ENCODE measurements at places on chromosomes 6 and 20.
A peak's percentile ranks its signal among the peaks of the same experiment; 100 is the strongest.

DNA sequence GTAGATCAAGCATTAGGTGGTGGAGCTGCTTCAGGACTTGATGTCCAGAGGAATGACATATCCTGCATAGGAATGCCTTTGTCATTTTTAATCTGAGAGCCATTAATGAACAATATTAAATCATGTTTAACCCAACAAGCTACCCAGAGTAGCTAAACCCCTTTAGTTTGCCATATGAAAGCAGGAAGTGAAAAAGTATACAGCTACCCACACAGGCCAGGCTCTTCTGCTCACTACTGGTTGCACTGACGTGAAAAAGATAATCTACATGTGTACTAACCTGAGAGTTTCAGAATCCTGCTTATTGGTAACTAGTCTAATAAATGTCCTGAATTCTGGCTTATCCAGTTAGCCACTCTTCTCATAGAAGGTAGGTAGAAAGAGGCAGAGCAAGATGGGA lies 19.9 kb downstream of the GLYATL3 start:
- no peaks in the 10 kb centered on the region for H3K4me1 ChIP-seq
- H3K27ac ChIP-seq: no peak overlapping the region
- DNase-seq: no peak
- no peaks in the 10 kb centered on the region for H3K27me3 ChIP-seq
- H3K4me3 ChIP-seq: no peak overlapping the region
- H3K36me3 ChIP-seq: no peaks in the 10 kb centered on the region

DNA sequence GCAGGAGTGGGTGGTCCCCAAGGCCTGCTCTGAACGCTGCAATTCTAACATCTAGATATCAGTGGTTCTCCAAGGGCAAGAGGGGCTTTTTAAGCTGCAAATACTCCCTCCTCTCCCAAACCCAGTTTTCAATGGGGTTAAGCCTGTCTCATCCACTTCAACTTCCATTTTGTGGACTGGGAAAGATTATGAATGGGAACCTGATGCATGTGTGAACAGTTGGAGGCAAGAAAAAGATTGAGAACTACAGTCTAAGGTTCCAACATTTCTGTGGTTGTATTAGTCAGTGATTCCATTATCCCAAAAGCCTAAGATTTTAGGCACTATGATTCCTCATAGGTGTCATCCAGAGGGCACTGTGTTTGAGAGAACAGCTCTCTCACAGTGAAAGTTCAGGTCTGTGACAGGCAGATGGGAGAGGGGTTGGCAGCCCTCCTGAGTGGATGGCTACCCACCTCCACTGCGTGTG lies 53.7 kb downstream of the HNF4A start:
- no peaks in the 10 kb centered on the region for H3K27me3 ChIP-seq
- peak; percentile 95 for DNase-seq
- H3K27ac ChIP-seq: peak overlapping the region; percentile 64
- H3K4me3 ChIP-seq: no peak overlapping the region
- H3K4me1 ChIP-seq: peaks cover 18% of the 10 kb centered on the region

GRCh38 chr6:79385893-79386292 lies 151.3 kb downstream of the LCA5 start:
- no peak overlapping the region for H3K27ac ChIP-seq
- H3K4me3 ChIP-seq: no peak overlapping the region
- no peaks in the 10 kb centered on the region for H3K36me3 ChIP-seq

DNA sequence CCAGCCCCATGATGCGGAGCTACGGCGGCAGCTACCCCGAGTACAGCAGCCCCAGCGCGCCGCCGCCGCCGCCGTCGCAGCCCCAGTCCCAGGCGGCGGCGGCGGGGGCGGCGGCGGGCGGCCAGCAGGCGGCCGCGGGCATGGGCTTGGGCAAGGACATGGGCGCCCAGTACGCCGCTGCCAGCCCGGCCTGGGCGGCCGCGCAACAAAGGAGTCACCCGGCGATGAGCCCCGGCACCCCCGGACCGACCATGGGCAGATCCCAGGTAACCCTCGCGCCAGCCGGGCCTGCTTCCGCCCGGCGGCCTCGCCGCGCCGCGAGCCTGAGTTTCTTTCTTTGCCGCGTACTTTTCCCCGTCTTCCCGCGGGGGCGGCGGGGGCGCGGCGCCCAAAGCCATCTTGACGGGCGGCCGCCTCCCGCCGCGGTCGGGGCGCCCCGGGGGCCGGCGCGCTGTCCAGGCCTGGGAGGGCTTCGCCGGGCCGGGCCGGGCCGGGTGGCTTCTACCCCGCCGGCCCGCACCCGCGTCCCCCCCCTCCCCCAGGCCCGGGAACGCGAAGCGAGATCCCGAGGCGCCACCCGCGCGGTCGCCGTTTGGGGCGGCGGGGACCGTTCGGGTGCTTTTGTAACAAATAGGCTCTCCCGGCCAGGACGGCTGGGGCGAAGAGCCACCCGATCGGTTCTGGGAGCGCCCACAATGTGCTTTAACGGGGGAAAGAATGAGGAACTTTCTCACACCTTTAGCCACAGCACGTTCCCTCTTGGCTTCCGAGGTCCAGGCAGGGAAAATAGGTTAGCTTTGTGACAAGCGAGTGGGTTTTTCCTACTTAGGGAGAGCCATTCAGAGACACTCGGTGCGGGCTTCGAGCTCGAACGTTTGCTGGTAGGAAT lies 2.3 kb downstream of the ARID1B start:
- H3K4me3 ChIP-seq: peak overlapping the region; percentile 93
- no peak for DNase-seq
- H3K27ac ChIP-seq: peak overlapping the region; percentile 90
- peaks cover 43% of the 10 kb centered on the region for H3K4me1 ChIP-seq
- no peaks in the 10 kb centered on the region for H3K27me3 ChIP-seq
- H3K36me3 ChIP-seq: no peaks in the 10 kb centered on the region

DNA sequence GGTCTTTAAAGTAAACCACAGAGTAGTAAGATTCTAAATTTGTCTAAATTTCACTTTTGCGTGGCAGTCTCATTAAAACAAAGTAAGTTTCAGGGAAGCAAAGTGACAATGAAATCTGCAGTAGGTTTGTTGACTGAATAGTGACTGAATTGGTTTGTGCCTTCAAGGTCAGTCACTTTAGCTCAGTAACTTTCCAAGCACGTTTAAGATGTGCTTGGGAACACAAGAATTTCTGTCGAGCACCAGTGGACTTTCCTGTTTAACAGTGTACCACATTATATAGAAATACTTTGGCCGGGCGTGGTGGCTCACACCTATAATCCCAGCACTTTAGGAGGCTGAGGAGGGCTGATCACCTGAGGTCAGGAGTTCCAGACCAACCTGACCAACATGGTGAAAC lies 1.7 kb upstream of the CD24 start:
- H3K4me1 ChIP-seq: no peaks in the 10 kb centered on the region
- H3K27ac ChIP-seq: no peak overlapping the region
- peaks cover 38% of the 10 kb centered on the region for H3K27me3 ChIP-seq
- no peaks in the 10 kb centered on the region for H3K36me3 ChIP-seq
- no peak overlapping the region for H3K4me3 ChIP-seq

DNA sequence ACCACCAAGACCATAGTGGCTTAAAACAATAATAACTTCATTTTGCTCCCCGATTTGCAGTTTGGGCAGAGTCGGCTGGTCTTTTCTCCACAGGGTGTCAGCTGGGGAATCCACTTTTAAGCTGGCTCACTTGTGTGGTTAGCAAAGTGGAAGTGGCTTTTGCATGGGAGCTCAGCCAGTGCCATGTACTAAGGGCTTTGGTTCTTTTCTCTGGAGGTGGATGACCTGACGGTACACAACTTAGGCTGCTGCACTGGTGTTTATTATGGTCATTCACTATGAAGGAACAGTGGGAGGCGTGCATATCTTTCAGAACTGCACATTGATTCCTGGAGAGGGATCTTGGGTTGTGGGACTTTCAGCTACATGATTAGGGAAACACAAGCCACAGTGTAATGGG lies 141.0 kb downstream of the OR2B2 start:
- no peaks in the 10 kb centered on the region for H3K4me1 ChIP-seq
- H3K4me3 ChIP-seq: no peak overlapping the region
- peaks cover 14% of the 10 kb centered on the region for H3K27me3 ChIP-seq
- H3K36me3 ChIP-seq: no peaks in the 10 kb centered on the region
- H3K27ac ChIP-seq: no peak overlapping the region

- H3K36me3 ChIP-seq: no peaks in the 10 kb centered on the region
- no peak for DNase-seq
- H3K27me3 ChIP-seq: no peaks in the 10 kb centered on the region
- no peaks in the 10 kb centered on the region for H3K4me1 ChIP-seq
- no peak overlapping the region for H3K27ac ChIP-seq
- H3K4me3 ChIP-seq: no peak overlapping the region
Measured at GRCh38 chr6:100212131-100212530, 218.1 kb upstream of the MCHR2 start.

DNA sequence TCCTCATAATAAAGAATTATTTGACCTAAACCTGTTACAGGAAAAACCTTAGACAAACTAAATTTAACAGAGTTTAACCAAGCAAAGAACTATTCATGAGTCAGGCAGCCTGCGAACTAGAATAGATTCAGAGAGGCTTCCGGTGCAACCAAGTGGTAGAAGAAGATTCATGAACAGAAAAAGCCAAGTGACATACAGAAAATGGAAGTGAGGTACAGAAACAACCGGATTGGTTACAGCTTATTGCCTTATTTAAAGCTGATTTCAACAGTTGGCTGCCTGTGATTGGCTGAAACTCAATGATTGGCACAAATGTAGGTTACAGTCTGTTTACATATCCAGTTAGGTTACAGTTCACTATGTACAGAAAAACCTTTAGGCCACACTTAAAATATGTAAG lies 10.1 kb downstream of the PPP1R3G start:
- H3K36me3 ChIP-seq: no peaks in the 10 kb centered on the region
- no peak overlapping the region for H3K4me3 ChIP-seq
- no peak overlapping the region for H3K27ac ChIP-seq
- DNase-seq: peak; percentile 73

- H3K4me1 ChIP-seq: no peaks in the 10 kb centered on the region
- no peak overlapping the region for H3K27ac ChIP-seq
- DNase-seq: no peak
Measured at GRCh38 chr6:130863415-130864230, 36.4 kb downstream of the SMLR1 start.

- DNase-seq: no peak
- no peaks in the 10 kb centered on the region for H3K27me3 ChIP-seq
- no peaks in the 10 kb centered on the region for H3K36me3 ChIP-seq
- H3K4me1 ChIP-seq: no peaks in the 10 kb centered on the region
Measured at GRCh38 chr6:168499045-168499650, 58.2 kb downstream of the SMOC2 start.

- H3K27me3 ChIP-seq: no peaks in the 10 kb centered on the region
- no peaks in the 10 kb centered on the region for H3K4me1 ChIP-seq
- no peaks in the 10 kb centered on the region for H3K36me3 ChIP-seq
- no peak overlapping the region for H3K4me3 ChIP-seq
- DNase-seq: no peak
- no peak overlapping the region for H3K27ac ChIP-seq
Measured at GRCh38 chr6:63395381-63395780, 75.6 kb upstream of the LGSN start.

GRCh38 chr20:56381501-56381900 lies 10.5 kb downstream of the AURKA start:
- H3K4me1 ChIP-seq: no peaks in the 10 kb centered on the region
- H3K27ac ChIP-seq: no peak overlapping the region
- no peak for DNase-seq
- H3K36me3 ChIP-seq: peaks cover 32% of the 10 kb centered on the region

GRCh38 chr6:11500008-11500407 lies 37.5 kb upstream of the TMEM170B start:
- H3K27ac ChIP-seq: peak overlapping the region; percentile 32
- no peaks in the 10 kb centered on the region for H3K36me3 ChIP-seq
- H3K4me3 ChIP-seq: no peak overlapping the region
- peaks cover 10% of the 10 kb centered on the region for H3K4me1 ChIP-seq
- H3K27me3 ChIP-seq: no peaks in the 10 kb centered on the region

DNA sequence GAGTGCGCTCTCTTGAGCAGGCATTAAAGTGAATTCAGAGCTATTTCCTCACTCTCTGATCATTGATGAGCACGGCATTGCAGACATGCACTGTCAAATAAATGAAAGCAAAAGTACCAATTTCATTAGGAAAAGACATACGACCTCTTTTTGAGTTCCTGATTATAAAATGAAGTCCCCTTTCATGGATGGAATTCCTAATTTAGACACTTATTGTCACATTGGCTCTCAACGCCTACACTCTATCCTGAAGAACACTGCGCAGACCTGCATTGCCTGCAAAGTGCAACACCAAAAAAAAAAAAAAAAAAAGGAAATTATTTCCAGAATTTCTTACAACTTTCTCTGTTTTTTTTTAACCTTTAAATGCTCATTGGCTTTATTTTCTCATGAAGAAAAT lies 1.6 kb downstream of the ADGRB3 start:
- peak overlapping the region; percentile 16 for H3K4me3 ChIP-seq
- H3K27ac ChIP-seq: no peak overlapping the region
- H3K27me3 ChIP-seq: peaks cover 35% of the 10 kb centered on the region
- DNase-seq: no peak
- no peaks in the 10 kb centered on the region for H3K4me1 ChIP-seq

DNA sequence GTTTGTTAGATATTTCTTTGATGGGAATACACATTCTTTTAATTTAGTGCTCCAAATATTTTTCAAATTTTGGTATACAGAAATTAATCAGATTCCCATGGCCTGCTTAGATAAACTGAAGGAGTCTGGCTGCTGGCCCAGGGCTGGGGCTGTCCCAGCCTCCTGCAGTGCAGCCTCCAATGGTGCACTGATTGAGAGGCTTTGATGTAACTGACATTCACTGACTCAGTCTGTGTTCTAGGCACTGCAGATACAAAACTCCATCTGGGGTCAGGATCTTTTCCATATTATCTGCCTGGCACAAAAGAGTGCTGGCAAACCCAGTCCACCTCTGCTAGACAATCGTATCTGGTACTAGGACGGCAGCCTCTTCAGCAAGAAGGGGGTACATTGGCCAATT lies 64.8 kb downstream of the GRIK2 start:
- no peaks in the 10 kb centered on the region for H3K27me3 ChIP-seq
- no peak overlapping the region for H3K4me3 ChIP-seq
- no peak overlapping the region for H3K27ac ChIP-seq
- no peaks in the 10 kb centered on the region for H3K36me3 ChIP-seq
- DNase-seq: peak; percentile 10
- no peaks in the 10 kb centered on the region for H3K4me1 ChIP-seq

- peak overlapping the region; percentile 56 for H3K4me3 ChIP-seq
- no peaks in the 10 kb centered on the region for H3K36me3 ChIP-seq
- no peak overlapping the region for H3K27ac ChIP-seq
Measured at GRCh38 chr20:63652192-63652980, 838 bp downstream of the STMN3 start.

DNA sequence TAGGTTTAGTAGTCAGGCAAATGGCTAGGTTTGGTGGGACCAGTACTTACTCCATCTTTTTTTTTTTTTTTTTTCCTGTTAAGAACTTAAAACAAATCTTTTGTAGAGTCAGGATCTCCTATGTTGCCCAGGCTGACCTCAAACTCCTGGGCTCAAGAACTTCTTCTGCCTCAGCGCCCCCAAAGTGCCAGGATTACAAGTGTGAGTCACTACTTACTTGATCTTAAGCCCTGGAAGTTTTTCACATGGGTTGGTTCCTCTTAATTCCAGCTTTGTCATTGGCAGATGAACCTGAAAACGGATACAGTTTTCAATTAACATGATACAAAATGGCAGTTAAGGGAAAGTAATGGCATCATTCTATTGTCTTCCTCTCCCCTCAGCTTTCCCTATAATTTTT lies 179.4 kb upstream of the JAG1 start:
- no peak overlapping the region for H3K27ac ChIP-seq
- H3K4me1 ChIP-seq: peaks cover 17% of the 10 kb centered on the region
- no peaks in the 10 kb centered on the region for H3K36me3 ChIP-seq
- H3K4me3 ChIP-seq: no peak overlapping the region
- no peaks in the 10 kb centered on the region for H3K27me3 ChIP-seq
- DNase-seq: peak; percentile 20

GRCh38 chr20:44691424-44692423 lies 23.4 kb upstream of the CCN5 start:
- peaks cover 13% of the 10 kb centered on the region for H3K27me3 ChIP-seq
- H3K4me1 ChIP-seq: peaks cover 21% of the 10 kb centered on the region
- no peak overlapping the region for H3K27ac ChIP-seq
- H3K4me3 ChIP-seq: no peak overlapping the region
